RWPE2 (cell line): ENCODE measurements at places on chromosomes 2 and 18.
A peak's percentile ranks its signal among the peaks of the same experiment; 100 is the strongest.

- no peak for DNase-seq
Observed at GRCh38 chr2:239396881-239397681, 3.7 kb downstream of the HDAC4 start.

GRCh38 chr2:215427585-215427984 is 8.3 kb downstream of the FN1 start:
- no peak for DNase-seq

DNA sequence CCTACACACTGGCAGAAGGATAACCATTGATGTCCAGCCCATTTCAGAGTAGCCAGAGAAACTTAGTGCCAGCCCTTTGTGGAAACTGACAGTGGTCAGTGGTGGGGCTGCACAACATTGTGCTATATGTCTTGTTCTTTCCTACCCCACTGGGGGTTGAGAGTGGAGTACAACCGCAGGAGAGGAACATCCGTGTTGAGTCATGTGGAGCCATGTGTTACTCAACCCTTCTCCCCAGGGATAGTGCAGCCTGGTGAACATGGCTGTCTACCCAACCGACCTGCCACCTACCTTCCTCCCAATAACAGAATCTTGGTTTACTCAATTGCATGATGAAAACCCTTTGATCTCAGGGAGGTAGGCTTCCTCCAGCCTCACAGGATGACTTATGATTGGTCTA is 65.3 kb upstream of the MAPK4 start:
- DNase-seq: no peak

- no peak for DNase-seq
Observed at GRCh38 chr2:96747061-96747617, 7.3 kb upstream of the LMAN2L start.

DNA sequence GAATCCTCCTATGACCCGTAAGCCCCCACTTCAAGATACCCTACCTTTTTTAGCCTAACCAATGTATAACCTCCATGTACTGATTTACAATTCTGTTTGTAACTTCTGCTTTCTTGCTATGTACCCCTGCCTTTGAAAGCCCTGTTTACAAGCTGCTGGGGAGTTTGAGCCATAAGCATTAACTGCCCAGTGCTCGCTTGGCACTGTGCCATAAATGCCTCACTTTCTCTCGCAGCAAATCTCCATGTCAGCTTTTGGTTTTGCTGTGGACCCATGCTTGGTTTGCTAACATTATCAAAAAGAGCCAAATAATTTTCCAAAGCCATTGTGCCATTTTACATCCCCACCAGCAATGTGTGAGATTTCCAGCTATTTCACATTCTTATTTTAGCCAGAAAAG is 51.8 kb downstream of the TEX51 start:
- DNase-seq: no peak

- DNase-seq: no peak
Observed at GRCh38 chr2:217707131-217707611, 295.6 kb downstream of the TNS1 start.

DNA sequence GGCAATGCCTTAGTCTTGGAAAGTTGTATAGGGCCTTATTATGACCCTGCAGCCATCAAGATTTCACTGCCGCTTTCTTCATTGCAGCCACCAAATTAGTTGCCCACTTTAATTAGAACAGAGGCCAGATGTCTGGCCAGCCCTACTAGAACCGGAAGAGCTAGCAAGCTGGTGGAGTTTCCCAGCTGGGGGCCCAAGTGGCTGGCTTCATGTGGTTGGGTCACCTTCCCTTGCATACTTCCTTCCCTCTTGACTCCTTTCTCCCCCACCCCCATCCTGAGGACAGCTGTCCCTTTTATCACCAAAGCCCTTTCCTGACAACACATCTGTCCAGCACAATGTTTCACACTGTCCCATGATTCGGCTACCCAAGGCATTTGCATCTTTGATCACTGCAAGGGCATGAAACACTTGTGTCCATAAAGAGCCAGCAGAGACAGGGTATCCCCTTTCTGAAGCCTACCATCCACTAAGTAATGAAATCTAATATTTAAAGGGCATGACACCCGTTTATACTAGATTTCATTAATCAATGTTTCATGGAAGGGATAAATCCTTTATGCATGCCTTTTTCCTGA is 187.2 kb downstream of the BCL11A start:
- no peak for DNase-seq

DNA sequence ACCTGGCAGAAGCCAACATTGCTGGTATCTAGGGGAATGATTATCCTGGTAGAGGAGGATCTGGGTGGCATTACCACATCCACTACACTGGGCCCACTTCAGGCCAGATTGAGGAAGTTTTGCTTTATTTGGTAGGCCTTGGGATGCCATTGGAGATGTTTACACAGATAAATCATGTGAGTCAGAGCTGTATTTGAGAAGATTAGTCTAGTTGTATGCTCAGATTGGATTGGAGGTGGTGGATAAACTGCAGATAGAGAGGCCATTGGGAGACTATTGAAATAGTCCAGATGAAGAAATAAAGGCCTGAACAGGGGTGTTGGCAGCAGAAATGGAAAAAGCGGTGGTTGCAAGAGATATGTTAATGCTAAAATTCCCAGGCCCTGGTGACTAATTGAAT is 81.5 kb downstream of the EFEMP1 start:
- DNase-seq: no peak

DNA sequence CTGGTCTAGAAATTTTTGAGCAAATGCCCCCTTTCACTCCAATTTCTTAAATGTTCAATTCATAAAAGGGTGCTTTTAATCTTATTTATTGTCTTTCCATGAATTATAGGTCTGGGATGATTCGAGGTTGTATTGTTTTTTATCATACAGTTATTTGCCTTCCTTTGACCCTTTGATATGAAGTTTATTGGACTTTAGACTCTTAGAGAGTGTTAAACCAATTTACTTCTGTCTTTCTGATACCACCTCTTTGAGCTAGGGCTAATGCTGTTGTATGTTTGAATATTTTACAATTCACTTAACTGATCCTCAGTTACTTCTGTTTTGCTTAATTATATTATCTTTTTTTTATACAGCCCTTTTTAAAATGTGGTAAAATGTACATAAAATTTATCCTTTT is 89.6 kb upstream of the CYP20A1 start:
- no peak for DNase-seq

DNA sequence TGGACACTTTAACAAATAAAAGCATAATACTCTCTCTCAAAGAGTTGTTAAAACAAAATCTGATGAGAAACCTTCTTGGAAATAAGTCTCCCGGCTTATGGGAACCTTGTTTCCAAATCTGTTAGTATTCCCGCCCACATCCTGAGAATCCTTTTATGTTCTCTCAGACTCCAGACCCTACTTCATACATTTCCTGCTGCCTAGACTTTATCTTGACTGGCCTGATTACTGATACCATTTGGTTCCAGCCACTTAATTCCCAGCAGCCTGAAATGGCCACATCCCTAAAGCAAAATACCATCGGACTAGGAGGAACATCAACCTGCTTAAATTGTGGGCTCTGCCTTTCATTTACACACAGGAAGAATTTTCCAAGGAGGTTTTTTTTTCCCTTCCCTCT is 79.1 kb upstream of the CYP1B1 start:
- no peak for DNase-seq

GRCh38 chr2:124316881-124317605 is 292.0 kb downstream of the CNTNAP5 start:
- DNase-seq: no peak

- DNase-seq: peak; percentile 87
Observed at GRCh38 chr2:11465485-11466306, at the start of gene E2F6. E2F6 (minus strand) TSS chr2:11466161; CDS start chr2:11465879, 282 bp downstream.

GRCh38 chr18:13359210-13359609 is 140.7 kb downstream of the LDLRAD4 start:
- DNase-seq: no peak

DNA sequence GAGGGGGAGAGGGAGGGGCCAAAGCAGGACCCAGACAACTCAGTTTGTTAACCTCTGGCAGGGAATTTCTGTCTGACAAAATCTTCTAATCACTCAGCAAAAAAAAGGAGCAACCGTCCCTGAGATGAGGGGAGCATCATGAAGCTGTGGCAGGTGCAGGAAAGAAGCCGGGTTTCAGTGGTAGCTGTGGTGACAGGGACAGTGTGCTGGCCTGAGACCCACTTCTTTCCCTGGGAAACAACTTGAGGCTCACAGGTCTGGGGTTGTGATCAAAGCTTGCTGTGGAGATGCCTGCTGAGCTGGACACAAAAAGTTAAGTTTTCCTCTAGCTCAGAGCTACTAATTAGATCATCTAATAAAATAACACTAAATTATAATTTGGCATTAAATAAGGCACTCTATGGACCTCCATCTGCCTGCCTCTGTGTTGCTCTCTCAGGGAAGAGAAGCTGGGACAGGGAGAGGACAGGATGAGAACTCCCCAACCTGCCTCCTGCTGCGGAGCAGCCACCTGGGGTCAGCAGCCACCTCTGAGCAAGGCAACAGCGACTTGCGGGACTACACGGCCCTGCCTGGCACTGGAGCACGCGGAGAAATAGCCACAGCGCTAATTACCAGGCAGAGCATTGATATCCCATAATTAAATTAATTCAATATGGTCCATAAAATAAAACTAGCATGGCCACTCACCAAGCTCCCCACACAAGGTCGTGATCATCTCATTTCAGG is 104.6 kb upstream of the TEX51 start:
- no peak for DNase-seq

DNA sequence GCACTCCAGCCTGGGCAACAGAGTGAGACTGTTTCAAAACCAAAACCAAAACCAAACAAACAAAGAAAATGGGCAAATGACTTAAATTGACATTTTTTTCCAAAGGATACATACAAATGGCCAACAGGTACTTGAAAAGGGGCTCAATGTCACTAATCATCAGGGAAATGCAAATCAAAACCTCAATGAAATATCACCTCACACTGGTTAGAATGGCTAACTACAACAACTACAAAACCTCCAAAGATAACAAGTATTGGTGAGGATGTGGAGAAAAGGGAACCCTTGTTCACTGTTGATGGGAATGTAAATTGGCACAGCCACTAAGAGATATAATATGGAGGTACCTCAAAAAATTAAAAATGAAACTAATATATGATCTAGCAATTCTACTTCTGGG is 213.2 kb upstream of the HS6ST1 start:
- DNase-seq: no peak

DNA sequence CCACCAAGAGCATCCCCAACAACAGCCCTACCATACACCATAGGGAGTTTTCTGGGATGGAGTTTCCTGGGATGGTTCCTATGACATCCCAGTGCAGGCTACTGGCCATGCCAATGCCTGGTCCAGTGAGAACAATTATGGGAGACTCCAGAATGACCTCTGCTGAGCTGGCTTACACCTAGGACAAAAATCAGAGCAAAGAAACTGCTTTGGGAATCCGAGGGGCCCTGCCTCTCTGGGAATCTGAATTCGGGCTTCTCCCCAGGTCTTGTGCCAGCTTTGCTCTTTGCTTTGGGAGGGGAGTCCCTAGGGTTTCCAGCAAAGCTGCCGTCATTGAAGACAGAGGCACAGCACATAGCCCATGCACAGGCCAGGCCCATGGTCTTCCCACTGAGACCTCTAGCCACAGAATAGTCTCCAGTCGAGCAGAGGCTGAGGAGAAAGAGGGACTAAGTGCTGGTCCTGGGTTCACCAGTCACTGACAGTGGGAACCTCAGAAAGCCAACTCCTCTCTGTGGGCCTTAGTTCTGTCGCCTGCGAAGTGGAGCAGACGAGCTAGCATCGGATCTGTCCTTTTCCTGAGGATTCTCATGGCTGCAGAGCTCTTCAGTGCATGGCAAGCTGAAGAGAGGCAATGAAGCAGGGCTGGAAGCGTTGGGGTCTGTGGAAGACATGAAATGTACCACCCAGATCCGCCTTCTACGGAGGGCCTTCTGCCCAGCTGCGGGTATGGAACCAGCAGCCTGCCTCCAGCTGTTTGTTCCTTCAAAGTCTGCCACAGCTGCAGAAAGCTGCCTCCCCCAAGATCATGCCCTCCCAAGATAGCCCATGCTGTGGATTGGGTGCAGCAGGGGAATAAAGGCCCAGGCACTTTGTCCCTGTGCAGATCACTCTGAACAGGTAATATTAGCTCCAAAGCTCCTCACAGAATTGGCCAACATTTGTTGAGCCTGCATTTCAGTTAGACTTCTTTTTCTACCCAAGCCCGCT is 11.2 kb upstream of the LBH start:
- DNase-seq: no peak

DNA sequence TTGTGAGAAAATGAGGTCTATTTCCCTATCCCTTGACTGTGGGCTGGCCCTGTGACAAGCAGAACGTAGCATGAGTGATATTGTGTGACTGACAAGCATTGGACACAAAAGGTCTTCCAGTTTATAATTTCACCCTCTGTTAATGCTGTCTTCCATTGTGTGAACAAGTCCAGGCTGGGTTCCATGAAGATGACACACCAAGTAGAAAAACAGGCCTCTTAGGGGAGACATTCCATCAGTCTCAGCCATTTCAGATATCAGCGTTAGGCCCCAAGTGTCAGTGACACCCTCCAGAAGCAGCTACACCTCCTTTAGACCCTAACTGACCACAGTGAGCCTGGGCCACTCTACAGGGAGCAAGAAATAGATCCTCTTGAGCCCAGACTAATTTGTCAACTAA is 511.3 kb downstream of the FBXO15 start:
- no peak for DNase-seq

DNA sequence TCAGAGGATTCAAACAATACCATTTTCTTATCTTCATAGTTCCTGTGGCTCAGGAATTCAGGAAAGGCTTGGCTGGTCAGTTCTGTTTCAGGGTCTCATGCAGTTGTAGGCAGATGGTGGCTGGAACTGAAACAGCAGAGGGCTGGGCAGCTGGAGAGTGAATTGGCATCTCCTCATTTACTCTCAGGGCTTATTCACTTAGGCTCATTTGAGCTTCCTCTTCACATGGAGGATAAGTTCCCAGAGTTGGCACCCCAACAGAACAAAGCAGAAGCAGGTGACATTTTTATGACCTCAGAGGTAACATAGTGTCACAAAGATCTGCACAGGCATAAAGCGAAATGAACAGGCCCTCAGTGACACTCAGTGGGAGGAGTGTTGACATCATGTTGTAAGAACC is 66.1 kb downstream of the RBBP8 start:
- no peak for DNase-seq

DNA sequence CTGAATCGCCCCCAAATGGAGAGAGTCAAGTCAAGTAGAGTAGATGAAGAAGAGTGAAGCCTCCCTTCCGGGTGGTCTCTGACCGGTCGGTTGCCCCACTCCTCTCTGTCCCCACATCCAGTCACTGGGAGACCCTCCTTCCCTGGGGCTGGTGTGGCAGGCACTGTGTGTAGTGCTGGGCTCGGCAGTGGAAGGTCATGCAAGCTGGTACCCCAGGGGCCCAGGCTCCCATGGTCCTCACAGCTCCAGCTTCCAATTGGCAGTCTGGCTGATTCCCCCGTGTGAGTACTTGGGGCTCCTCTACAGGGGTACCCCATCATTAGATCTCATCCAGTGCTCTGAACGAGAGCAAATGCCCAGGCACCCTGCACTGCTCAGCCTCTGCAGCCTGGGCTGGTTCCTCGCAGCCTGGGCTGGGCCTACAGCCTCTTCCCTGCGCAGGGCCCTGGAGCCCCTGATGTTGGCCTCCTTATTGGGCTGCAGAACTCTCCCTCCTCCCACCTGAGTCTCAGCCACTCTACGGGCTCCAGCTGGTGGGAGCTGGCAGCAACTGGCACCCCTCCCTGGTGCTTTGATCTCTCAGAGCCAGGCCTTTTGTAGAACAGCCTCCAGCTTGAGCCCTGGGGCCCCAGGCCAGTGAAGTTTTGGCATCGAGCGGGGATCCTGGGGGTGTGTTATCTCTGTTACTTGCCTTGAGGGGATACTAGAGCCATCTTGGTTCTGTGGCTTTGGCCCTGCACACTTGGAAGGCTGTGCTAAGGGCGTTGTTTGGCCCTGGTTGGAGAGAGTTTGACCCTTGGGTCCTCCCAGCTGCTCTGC is 187.8 kb upstream of the HDAC4 start:
- DNase-seq: no peak

GRCh38 chr2:9652898-9653479 is 22.2 kb upstream of the YWHAQ start:
- DNase-seq: no peak
